Activated naive CD4-positive, alpha-beta T cell treated with Interleukin-2 at 50 U/mL for 16 hours (primary cell): ENCODE measurements at places on chromosomes 7 and 10.
A peak's percentile ranks its signal among the peaks of the same experiment; 100 is the strongest.

GRCh38 chr10:121613456-121613855 lies 15.2 kb upstream of the FGFR2 start:
- no peak for DNase-seq

- DNase-seq = no peak
Observed at GRCh38 chr7:136034132-136034531, 57.0 kb upstream of the MTPN start.

DNA sequence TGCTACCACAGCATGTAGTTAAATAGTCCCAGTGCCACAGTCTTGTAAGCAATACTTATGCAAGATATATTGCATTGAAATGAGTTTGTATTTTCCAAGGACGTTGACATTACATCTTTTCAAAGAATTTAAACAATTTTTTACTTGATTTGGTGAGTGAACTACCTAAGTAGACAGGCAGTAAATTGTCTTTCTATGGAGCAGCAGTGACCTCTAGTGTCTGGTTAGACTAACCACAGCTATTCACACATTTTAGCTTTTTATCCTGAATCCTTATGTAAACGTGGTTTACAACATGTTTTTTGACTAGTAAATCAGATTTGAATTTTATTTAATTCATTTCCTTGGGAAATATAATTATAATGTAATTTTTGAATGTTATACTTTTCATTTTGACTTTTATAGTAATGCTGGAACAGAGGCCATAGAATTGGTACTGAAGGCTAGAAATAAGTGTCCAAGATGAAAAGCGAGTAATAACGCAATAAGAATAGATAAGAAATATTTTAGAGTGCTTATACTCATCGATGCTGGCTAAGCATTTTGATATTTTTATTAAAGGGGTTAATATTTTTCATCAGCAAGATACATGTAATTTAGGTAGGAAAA lies 5.6 kb downstream of the LRRTM3 start:
- no peak for DNase-seq

DNA sequence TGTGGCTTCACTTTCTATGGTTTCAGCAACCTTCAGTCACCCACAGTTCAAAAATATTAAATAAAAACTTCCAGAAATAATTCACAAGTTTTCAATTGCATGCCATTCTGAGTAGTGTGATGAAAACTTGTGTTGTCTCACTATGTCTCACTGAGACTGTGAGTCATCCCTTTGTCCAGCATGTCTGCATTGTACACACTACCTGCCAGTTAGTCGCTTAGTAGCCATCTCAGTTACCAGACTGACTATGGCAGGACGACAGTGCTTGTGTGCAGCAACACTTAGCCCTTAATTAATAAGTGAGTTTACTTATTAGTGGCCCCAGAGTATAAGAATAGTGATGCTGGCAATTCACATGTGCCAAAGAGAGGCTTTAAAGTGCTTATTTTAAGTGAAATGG lies 22.5 kb downstream of the CCDC186 start:
- no peak for DNase-seq

GRCh38 chr10:44033008-44033407 lies 351.9 kb downstream of the CXCL12 start:
- no peak for DNase-seq

GRCh38 chr10:130941886-130942285 lies 369.6 kb downstream of the TCERG1L start:
- no peak for DNase-seq

- DNase-seq = no peak
Observed at GRCh38 chr7:103810112-103810744, 179.2 kb downstream of the RELN start.

- no peak for DNase-seq
Observed at GRCh38 chr10:44916429-44916828, 5.3 kb downstream of the TMEM72 start.

DNA sequence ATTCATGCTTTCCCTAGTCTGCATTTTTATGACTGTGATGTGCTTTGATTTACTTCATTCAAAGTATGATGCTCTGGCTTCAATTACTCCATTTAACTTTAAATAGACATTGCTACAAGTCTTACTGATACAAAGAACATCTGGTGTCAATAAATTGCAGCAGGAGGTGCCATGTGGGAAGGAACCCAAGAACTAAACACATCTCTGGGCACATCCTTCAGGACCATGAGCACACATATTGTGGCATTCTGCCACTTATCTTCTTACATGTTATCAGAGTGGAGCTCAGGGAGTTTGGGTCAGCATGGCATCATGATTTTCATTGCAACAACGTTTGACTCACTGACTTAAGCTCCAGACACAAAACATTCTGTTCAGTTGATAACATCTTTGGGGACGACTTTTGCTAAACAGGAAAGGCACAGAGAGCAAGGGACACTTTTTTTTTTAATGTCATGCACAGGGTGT lies 227.0 kb downstream of the DKK1 start:
- DNase-seq = no peak

GRCh38 chr10:28680358-28680752 lies 3.0 kb downstream of the BAMBI start:
- no peak for DNase-seq

- DNase-seq = no peak
Observed at GRCh38 chr10:118506671-118507590, 88.5 kb downstream of the PRLHR start.

DNA sequence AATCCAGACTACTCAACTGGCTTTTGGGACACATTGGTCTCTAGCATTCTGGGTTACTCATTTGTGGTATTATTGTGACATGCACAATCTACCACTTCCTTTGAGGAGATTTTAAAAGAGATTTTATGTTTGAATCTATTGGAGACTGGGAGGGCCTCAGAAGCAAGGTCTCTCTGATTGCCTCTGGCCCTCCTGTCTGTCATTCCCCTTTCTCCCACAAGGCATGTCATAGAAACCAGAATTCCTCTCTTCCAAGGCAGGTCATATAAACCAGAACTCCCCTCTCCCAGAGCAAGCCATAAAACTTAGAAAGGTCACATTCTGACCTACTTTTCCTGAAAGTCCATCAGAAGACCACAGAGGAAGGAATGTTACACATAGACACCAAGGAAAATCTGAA lies 777.7 kb downstream of the PHTF2 start:
- DNase-seq = no peak

DNA sequence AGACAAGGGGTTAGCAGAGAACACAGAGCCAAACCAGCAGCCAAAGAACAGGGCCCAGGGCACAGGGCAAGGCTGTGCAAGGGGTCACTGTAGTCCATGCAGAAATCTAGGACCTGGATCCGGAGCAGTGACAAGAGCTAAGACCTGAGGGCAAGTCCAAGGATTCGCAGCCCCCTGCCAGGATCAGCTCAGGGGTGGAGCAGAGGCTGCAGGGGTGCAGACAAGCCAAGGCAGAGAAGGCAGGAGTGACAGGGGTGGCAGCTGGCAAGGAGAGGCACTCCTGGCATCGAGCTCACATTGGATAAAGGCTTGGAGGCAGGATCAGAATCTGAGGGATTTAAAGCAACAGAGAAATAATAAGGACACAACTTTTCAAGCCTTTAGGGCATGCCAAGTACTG lies 80.7 kb upstream of the NANOS1 start:
- no peak for DNase-seq

DNA sequence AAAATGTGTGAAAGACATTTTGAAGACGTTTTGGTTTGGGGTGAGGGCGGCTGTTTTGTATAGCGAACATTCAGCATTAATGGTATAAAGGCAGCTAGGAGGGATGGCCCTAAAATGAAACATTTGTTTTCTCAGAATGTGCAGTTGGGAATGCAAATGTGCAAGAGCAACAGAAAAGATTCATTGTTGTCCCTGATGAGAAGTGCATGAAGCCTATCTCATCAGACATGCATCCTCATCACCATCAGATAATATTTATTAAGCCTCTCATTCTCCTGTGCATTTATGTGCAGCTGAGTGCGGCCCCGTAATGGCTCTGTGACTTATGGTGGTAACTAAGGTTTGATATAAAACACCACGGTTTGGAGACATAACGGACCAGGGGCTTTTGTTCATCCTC lies 199.5 kb downstream of the GFRA1 start:
- no peak for DNase-seq

DNA sequence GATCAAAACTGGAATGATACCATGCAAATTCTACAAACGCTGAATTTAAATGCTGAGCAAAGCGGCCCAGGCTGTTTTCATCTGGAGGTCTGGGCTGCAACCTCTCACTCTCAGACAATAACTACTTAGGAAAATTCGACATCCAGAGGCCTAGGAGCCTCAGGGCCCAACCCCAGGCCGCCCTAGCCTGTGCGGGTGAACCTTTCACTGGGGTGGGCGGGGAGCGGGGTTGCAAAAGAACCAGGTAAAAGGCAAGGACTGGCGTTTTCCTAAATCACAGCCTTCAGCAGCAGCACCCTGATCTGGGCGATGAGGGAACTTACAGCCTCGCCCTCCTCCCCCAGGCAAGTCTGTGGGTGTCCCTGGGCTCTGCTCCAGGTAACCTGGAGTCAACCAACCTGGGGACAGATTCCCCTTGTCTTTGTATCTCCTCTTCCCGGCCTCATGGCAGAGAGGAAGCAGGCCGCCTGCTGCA lies 33.4 kb downstream of the CALML5 start:
- no peak for DNase-seq

DNA sequence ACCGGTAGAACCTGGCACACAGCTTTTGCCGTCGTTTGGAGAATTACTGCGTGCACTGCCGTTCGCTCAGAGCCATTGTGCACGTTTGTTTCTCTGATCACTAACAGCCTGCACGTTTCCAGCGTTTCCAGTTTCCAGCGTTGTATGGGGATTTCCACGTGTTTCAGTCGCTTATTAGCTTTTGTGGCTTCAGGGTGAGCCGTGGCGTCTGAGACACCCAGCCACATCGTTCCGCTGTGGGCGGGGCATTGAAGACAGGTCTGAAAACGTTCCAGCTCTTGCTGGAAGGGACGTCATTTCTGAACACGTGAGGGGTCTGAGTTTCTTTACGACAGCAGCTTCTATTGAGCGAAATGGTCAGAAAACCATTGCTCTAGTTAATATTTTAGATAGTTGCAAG lies 164.8 kb downstream of the DNAJB6 start:
- peak; percentile 50 for DNase-seq

DNA sequence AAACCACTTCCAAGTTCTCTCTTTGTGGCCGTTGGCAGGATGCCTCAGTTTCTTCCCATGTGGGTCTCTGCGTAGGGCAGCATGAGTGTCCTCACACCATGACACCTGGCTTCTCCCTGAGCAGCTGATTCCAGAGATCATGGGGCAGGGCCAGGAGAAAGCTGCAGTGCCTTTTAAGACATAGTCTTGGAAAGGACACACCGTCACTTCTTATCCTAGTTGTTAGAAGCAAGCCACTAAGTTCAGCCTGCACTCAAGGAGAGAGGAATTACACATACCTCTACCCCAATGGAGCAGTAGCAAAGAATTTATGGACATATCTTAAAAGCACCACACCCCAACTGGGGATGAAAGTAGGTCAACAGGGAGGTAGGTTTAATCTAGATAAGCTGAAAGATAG lies 16.4 kb downstream of the NODAL start:
- no peak for DNase-seq

DNA sequence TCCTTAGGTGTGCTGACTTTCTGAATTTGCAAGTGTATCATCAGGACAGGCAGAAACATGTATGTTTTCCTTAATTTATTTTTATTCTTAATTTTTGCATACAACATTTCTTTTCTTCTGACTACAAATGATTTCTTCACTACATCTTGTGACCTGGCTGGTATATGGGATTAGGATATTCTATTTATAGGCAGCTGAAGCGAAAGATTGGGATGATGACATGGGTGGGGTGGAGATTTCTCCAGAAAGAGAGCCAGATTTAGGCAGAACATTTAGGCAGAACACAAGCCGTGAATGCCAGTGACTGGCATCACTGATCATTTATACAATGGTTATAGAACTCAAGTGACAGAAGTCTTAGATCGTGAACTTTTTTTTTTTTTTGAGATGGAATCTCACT lies 256.7 kb downstream of the KLF6 start:
- no peak for DNase-seq

GRCh38 chr10:43737003-43737402 lies 88.3 kb upstream of the ZNF32 start:
- DNase-seq = no peak

DNA sequence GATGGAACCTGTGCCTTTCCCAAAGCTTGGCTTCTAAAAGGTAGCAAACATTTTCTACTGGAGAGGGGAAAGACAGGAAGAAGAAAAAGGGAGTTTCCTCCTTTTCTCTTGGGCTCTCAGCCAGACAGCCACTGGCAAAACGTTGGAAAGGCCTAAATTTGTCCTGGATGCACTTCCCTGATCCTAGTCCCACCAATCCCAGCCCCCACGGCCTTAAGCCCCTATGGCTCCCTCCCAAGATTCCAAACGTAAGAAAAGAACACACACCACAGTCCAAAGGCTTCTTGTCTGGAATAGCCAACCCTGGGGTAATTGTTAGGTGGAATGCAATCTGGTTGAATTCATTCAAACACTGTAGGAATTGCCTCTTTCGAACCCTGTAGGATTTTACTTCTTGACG lies 959 bp upstream of the TLX1 start:
- no peak for DNase-seq
